AG08396 (cell line): ENCODE measurements at places on chromosomes 11 and 22.

DNA sequence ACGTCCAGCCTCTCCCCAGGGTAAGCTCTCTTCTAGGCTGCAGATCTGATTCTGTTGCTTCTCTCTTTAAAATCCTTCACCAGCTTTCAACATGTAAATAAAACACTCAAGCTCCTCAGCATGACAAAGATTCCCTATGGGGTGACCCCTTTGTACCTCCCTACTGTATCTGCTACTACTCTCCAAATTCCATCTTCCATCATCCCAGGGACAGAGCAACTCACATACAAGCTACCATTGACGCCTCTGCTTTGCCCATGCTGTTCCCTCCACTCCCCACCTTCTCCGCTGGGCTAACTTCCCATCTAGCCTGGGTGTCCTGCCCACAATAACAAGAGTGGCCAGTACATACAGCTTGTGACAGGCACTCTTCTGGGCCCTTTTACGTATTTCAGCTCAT is 207.5 kb upstream of the ZBED5 start:
- no peak for DNase-seq

GRCh38 chr11:16883174-16883573 is 131.0 kb downstream of the PLEKHA7 start:
- DNase-seq: no peak

- no peak for DNase-seq
These were observed 5.1 kb upstream of the DCHS1 start for GRCh38 chr11:6660712-6661111.

GRCh38 chr11:36419791-36420424 is 90.2 kb downstream of the TRAF6 start:
- DNase-seq: no peak

GRCh38 chr11:95832763-95833162 is 42.5 kb downstream of the CEP57 start:
- no peak for DNase-seq

- DNase-seq: no peak
These were observed 45.3 kb downstream of the CHRDL2 start for GRCh38 chr11:74685905-74686304.

DNA sequence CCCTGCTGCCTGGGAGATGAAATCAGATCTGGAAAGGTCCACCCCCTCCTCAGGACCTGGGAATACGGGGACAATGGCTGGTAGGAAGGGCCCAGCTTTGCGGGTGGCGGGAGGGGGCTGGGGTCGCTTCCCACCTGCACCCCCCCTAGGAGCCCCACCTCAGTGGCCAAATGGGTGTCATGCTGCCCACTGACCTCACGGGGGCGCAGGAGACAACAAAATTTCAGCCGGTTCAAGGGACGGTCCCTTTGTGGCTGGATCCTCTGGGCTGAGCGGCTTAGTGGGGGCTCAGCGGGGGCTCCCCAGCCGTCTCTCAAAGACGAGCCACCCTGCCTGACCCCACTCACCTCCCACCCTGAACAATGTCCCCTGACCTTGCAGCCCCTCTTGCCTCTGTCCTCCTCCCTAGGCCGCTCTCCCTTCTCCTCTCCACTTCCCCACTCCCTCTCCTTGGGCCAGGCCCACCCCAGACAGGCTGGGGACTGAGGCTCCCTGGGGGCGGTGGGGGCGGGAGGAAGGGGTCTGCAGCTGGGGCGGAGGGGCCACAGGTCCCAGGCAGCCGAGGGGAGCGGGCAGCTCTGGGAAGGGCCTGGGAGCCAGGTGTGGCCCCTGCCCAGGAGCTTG is 39.3 kb upstream of the H19 start:
- DNase-seq: no peak

DNA sequence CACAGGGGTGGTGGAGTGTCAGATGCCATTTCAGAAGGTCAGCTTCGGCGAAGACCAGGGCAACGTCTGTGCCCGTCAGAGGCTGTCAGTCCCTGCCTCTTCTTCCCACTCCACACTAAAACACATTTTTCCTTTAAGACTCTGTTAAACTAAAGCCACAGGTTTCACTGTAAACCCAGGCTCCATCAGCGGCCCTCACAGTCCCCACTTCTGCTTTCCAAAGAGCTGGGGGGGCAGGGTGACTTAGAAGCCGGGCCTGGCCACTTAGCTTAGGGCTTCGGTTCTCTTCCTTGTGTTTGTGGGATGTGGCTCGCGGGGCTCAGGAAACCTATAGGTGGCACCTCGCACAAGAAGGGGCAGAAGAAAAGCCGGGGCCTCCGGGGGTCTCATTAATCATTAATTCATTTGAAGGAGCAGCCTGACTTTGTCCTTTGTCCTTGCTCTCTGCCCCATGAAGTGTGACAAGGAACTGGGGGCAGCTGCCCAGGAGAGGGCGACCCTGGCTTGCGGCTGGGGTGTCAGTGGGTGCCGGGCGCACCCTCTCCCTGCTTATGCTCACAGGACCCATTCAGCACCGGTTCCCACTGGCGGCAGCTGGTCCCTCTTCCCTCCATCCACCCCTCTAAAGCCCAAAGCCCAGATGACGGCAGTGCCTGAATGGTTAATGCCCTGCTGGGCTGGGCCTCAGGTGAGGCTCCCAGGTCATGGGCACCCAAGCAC is 4.1 kb downstream of the SLC25A45 start:
- DNase-seq: no peak

DNA sequence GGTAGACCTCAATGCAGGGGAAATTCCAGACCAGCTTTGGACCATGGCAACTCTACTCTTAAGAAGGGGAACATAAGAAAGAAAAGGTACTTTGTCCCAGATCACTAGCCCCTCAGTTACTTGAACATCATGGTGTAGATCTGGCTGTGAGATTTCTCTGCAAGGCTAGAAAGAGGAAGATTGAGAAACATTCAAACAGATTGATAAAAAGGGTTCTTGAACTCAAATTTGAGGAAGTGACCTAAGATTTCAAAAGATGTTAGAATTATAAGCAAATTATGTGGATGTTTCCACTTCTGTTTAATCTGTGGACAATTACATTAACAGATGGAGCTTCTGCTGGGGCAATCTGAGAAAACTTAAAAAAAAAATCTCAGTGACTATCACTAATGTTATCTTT is 21.8 kb upstream of the UPB1 start:
- no peak for DNase-seq

DNA sequence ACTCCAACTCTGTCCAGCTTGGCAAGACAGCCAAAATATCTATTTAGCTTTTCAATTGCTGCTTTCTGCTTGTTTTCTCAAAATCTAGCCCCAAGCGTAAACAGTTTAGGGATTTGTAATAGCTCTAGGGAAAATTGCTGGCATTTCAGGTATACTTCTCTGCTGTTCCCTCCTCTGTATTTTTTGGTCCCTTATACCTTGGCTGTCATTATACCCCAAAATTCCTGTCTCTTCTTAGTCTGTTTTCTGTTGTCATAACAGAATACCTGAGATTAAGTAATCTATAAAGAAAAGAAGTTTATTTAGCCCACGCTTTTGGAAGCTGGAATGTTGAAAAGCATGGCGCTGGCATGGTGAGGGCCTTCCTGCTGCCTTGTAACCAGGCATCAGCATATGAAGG is 23.5 kb downstream of the MCAM start:
- no peak for DNase-seq

GRCh38 chr11:121482231-121483129 is 29.7 kb upstream of the SORL1-AS1 start:
- DNase-seq: no peak

DNA sequence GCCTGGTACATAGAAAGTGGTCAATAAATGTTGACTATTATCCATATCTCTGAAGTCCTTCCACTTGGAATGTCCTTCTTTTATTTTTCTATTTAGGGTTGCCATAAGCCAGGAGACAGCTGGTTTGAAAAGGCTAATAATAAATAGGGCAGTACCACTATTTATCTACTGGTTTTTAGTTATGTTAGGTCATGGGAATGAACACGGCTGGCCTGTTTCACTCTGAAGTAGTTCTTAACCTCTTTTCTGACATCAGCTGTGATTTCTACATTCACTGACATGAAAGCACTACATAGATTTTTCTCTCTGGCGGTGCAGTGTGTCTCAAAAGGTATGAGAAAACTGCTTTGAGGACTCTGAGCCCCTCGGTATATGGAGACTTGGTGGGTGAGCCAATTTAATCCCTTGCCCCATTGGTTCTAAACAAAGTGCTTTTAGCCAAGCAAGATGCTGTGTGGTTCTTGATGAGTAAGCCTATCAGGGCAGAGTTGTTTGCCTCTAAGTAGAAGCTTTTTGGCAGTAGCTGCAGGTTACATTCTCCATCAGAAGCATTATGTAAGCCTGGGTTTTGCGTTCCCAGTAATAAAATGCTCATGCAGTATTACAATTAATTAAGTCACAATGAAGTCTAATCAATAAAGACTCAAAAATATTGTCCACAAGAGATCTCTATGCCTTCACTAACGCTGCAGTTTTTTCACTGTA is 48.7 kb upstream of the APOA1 start:
- DNase-seq: peak; percentile 54

GRCh38 chr22:46679706-46680269 is 58.3 kb downstream of the CERK start:
- DNase-seq: peak; percentile 80

- DNase-seq: no peak
These were observed 205.4 kb downstream of the FAM76B start for GRCh38 chr11:95584180-95584579.

DNA sequence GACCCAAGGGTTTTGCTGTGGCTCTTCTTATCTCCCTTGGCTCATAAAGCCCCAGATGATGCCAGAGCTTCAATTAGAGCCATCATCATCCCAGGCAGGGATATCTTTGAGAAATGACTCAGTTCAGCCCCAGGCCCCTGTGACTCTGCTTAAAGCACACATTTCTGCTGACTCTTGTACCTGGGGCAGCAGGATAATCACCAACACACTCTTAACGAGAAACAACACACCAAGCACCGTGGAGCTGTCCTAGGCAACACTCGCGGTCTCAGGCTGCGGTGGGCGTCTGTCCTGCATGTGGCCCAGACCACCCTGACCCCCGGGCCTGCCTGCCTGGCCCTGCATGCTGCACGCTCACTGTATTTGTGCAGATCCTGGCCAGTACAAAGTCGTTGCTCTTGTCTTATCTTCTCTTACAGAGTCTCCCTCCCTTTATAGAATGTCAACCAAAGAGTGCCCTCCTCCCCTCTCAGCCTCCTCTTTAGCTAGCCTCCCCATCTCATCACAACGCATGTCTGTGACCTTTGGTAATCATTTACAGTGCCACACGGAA is 114.2 kb upstream of the PARVA start:
- no peak for DNase-seq

- DNase-seq: no peak
These were observed 368.3 kb downstream of the FAM181B start for GRCh38 chr11:82365351-82365750.

DNA sequence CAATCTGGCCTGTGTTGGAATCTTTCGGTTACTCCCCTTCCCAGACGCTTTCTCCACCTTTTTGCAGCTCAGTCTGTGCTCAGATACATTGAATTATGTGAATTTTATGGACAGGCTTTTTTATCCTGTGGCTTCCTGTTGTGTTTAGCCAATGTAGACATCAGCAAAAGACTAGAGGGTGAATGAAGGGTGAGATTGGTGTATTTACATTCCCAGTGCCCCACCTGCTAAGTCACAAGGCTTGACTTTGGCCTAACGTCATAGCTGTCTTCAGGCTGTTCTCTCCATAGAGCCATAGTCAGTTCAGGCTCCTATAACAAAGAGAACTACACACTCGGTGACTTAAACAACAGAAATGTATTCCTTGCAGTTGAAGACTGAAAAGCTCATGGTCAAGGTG is 97.5 kb upstream of the FSHB start:
- no peak for DNase-seq

- DNase-seq: no peak
These were observed 10.9 kb downstream of the MTMR2 start for GRCh38 chr11:95912902-95913560.

- no peak for DNase-seq
These were observed 26.1 kb downstream of the CD44 start for GRCh38 chr11:35165030-35165422.

DNA sequence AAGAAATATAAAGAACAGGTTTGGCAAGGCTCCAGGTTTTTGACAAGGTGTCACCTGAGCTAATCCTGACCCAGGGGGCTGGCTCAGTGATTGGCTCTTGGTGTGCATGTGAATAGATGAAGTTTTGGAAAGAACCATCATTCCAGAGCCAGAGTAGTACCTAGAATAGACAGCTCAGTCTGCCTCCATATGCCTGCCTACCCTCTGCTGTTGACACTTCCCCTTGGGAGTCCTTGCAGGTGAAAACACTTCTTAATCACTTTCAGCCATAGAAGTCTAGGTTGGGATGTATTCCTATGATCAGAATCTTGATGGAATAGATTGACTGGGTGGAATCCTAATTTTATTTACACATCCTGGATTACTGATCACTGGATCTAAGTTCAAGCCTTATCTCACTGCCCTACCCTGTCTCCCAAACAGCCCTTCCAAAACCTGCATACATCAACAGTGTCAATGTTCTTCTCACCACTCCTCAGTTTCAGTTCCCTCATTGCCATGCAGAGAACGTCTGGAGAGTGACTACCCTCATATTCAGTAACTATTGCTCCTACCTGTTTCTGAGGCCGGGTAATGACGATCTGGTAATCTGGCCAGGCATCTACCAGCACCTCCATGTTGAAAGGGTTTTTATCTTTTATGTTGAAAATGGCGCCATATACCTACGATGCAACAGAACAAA is 6.7 kb downstream of the GLYATL2 start:
- DNase-seq: no peak

DNA sequence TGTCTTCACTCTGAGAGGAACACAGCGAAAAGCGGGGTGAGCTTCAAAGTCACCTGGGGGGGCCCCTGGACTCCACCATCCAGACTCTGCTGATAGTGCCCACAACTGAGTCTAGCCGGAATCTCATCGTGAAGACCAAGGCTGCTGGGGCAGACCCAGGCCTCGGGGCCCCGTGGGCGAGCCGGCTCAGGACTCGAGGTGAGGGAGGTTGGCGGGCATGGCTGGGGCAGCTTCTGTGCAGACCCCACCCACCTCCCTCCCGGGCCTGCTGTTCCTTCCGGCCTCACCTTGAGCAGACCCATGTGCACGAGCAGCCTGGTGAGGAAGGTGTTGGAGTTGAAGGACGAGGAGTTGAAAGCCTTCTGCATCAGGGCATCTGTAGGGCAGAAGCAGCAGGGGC is 8.7 kb upstream of the CHADL start:
- DNase-seq: no peak

DNA sequence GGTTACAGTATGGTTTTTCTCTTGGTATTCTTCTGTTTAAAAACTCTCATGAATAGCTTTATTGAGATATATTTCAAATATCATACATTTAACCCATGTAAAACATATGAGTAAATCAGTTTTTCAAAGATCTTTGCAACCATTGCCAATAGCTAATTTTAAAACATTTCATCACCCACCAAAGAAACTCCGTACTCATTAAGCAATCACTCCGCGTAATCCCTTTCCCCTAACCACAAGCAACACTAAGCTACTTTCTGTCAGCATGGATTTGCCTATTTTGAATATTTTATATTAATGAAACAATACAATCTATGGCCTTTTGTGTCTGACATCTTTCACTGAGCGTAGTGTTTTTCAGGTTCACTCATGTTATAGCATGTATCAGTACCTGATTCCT is 697.9 kb upstream of the ANO5 start:
- DNase-seq: no peak

DNA sequence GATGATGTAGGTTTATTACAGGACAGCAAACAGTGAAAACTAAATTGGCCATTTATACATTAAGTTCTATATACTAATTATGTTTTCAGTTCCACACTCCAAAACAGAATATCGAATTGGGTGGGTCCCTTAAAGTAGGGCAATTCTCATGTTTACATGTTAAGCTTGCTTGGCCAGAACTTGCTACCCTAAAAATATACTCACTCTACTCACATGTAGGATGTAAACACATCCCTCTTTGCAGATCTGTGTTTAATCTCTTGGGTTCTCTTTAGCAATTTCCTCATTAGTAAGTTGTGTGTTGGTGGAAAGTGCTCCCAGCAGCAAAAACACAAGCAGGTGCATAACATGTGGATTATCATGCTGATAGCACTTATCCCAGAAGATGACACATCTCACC is 22.6 kb upstream of the DDX6 start:
- no peak for DNase-seq
